ENCODE measurements at places on chromosomes 12 and 14.
A peak's percentile ranks its signal among the peaks of the same experiment; 100 is the strongest.

DNA sequence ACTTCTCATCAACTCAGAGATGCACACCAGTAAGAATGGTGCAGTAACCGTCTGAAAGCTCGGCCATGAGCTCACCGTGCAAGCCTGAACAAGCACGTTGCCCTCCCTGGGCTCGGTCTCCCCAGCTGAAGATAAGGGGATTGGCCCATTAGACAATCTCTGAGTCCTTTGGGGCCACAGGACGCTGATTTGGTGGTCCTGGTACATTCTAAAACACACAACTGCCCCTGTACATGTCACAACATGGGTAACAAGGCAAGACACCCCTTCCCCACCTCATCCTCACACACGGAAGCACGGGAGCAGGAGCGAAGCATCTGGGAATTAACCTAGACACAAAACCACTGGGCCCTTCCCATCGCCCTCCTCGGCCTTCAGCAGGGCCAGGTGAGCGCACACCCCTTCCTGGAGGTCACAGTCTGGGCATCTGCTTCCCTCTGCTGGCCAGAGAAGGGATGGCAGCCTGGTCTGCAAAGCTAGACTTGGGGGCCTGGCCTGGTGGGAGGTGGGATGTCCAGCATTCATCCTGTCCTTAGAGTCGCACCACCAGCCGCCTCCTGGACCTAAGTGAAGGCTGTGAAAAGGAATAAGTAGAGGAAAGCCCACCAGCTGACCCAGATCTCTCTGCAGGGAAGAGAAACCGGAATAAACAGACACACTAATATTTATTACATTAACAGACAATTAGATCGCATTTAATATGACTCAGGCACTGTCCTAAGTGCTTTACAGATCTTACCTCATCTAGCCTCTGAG, 18.9 kb upstream of the SMUG1 start:
- DNase-seq = peak; percentile 88

GRCh38 chr14:91283666-91284065, 39.2 kb upstream of the GPR68 start:
- no peak for DNase-seq

- DNase-seq = no peak
Measured at GRCh38 chr12:123764109-123764508, 2.0 kb downstream of the DNAH10 start.

DNA sequence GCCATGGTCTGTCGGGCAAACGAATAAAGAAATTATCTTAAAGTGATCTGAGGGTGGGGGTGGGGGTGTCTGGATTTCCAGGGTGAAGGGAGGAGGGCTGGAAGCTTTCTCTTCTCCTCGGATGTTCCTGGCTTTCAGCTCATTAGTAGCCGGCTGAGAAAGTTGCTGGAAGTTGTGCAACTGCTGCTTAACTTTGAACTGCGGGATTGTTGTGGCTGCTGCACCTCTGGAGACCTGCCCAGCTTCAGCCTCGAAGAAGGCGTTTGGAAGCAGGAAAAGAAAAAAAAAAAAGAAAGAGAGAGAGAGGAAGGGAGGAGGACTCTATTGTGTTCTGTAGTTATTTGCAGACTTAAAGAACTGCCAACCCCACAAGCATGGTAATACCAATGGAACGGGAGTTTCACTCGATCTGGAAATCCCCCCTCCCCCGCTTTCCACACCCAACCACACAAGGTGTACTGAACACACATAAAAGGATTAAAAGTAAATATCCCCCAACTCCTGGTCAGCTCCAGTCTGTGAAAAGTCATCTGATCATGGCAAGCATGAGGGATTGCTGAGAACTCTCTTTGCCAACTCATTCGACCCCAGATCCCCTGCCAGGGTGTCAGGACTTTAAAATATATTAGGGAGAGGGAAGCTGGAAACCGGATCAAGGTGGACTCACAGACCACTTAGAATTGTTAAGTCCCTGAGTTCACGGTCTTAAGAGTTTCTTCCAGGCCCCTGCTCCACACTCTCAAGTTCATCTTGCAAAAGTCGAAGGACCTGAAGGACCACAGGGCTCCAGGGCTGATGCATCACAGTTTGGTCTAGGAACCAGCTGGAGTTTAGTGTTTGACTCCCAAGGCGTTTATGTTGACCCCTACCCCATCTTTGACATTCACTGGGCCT, at the start of gene RASSF9:
TSS of gene RASSF9 (minus strand) at position 213 of the 894 bp plus-strand sequence. CDS start at position 5, 208 bp downstream.
- peak; percentile 59 for DNase-seq

GRCh38 chr12:6639151-6639801, 3.5 kb upstream of the LPAR5 start:
- DNase-seq = no peak

- DNase-seq = no peak
Measured at GRCh38 chr12:131721548-131721947, 10.7 kb downstream of the SFSWAP start.

DNA sequence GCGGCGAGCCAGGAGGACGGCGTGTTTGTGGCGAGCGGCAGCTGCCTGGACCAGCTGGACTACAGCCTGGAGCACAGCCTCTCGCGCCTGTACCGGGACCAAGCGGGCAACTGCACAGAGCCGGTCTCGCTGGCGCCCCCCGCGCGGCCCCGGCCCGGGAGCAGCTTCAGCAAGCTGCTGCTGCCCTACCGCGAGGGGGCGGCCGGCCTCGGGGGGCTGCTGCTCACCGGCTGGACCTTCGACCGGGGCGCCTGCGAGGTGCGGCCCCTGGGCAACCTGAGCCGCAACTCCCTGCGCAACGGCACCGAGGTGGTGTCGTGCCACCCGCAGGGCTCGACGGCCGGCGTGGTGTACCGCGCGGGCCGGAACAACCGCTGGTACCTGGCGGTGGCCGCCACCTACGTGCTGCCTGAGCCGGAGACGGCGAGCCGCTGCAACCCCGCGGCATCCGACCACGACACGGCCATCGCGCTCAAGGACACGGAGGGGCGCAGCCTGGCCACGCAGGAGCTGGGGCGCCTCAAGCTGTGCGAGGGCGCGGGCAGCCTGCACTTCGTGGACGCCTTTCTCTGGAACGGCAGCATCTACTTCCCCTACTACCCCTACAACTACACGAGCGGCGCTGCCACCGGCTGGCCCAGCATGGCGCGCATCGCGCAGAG, 873 bp downstream of the PLXNC1 start:
- peak; percentile 88 for DNase-seq

GRCh38 chr12:92109613-92110012, 36.0 kb downstream of the BTG1 start:
- DNase-seq = no peak

DNA sequence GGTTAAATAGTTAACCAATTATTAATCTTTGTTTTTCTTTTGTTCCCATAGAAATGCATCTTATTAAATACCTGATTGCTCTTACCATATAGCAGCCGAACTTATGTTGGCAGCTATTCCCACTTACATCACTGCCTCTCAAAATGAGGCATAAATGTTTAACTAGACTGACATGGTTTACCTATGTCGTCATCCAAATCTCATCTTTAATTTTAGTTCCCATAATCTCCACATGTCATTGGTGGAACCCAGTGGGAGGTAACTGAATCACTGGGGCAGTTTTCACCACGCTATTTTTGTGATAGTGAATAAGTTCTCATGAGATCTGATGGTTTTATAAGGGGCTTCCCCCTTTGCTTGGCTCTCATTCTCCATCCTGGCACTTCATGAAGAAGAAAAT, 499.2 kb upstream of the ATP2B1 start:
- DNase-seq = no peak

DNA sequence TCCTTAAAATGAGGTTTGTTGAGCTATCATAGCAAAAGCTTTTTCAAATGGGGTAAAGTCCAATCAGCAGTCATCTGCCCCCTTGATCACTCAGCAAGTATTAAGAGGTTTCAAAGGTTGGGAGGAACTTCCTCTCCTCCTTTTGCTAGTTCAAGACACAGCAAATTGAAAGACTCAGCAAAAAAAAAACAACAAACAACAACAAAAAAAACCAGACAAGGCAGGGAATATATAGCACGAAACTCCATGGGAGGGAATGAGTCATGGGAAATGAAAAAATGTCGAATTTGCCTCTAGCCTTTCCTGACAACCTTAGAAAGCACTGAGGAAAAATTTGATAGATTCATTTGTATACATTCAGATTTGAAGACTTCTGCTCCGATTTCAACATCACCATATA, 1.6 kb upstream of the SLC7A8 start:
- DNase-seq = no peak

- DNase-seq = no peak
Measured at GRCh38 chr14:96634896-96635295, 132.7 kb downstream of the PAPOLA start.

GRCh38 chr12:3326850-3327780, 163.9 kb upstream of the PRMT8 start:
- no peak for DNase-seq

DNA sequence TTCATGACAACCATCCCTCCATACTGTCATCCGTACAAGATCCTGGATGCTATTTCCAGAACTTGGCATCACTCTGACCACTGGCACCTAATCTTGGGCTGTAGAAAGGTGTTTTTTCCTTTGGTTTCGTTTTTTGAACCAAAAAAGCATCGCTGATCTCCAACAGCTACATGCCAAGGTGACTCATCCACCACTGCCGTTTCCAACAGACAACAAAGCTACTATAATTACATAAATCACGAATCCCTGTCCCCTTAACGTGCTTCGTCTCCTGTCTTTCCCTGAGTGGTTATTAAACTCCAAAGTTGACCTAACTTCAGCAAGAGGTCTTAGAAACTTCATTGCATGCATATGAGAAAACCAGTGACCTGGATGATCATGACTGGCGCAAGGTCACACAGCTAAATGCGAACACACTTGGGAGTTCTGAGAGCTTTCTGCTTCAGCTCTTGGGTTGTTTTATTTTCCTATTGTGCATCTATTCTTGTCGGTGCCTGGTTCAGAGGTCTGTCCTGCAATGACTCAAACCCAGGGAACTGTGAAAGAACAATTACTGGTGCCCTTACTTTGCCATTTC, 99.9 kb downstream of the PPM1H start:
- DNase-seq = peak; percentile 78

DNA sequence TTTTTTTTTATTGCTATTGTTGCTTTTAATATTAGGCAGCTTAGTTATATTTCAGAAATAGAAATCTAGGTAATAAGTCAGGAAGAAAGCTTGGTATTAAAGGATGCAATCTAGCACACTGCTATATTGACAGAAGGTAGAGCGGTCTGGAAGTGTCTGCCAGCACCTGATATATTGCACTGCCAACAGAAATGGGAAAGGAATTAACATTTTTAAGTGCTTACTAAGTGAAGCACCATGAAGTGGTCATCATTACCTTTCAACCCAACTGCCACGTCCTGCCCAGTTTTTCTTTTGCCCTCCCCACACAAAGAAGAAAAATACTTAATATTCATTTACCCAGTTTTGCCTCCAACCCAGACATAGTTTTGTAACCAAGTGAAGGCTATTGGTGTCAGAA, 163.5 kb downstream of the KITLG start:
- DNase-seq = no peak

- no peak for DNase-seq
Measured at GRCh38 chr12:102763061-102763460, 154.0 kb downstream of the PAH start.

GRCh38 chr14:53979747-53980642, 23.4 kb upstream of the BMP4 start:
- no peak for DNase-seq

DNA sequence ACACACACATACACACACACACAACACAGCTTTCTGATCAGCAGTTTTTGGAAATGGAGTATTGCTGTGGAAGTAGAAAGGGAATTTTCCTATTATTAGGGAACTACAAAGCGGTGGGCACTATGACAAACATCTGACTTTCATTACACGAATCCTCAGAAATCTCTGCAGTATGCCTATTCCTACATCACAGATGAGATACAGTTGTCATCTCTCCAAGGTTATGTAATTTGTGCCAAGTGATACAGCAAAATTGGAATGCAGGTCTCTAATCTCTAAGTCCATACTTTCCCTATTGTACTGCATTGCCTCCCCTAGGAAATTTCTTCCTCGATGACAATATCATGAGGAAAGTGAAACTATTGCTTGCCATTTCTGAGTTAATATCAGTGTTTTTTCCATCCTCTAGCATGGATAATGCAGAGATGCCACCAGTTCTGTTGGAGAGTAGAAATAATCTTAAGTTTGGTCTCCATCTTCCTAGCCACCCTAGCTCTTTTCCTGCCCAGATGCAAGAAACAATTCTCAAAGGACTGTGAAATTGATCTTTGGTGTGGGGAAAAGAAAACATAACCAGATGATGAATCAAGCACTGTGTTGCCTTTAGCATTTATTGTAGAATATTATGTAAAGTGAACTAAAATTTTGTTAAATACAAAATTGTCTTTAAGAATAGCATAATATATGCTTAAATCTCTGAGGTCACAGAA, 94.7 kb downstream of the ERGIC2 start:
- peak; percentile 41 for DNase-seq

All from eye (tissue), 1 donor.